ENCODE measurements at places on chromosomes 4 and X. TPM values are rescaled to one million over a fixed set of nuclear protein-coding genes. Genes with fewer than 3 reads are reported as not detected.

The ADRA2C gene
- total RNA-seq = under 0.01 TPM

The SYAP1 gene
- 23.2 TPM for total RNA-seq

The SLC26A1 gene
- total RNA-seq = 0.22 TPM

The CXCL11 gene
- total RNA-seq = not detected

The CYP2U1 gene
- 4.9 TPM for total RNA-seq

The TEX13D gene
- total RNA-seq = not detected

The F9 gene
- total RNA-seq = not detected

The MAGED4 gene
- 30.3 TPM for total RNA-seq

The ITIH6 gene
- total RNA-seq = not detected

Data from dermis lymphatic vessel endothelial cell (primary cell).